ENCODE measurements at places on chromosomes 12 and 14. TPM values are rescaled to one million over a fixed set of nuclear protein-coding genes. Genes with fewer than 3 reads are reported as not detected.

ALX1 gene
- total RNA-seq, result not detected

GSG1 gene
- total RNA-seq, result not detected

RAD9B gene
- 1.1 TPM for total RNA-seq

ANHX gene
- not detected for total RNA-seq

ZDHHC22 gene
- not detected for total RNA-seq

CCDC198 gene
- total RNA-seq, result not detected

ESR2 gene
- total RNA-seq, result 0.13 TPM

ALKBH1 gene
- total RNA-seq, result 10.2 TPM

RFX4 gene
- not detected for total RNA-seq

BICD1 gene
- total RNA-seq, result 16.7 TPM

ERP27 gene
- 20.3 TPM for total RNA-seq

WSCD2 gene
- not detected for total RNA-seq

C12orf60 gene
- 1.5 TPM for total RNA-seq

TMEM233 gene
- total RNA-seq, result not detected

ADCY4 gene
- total RNA-seq, result 6.1 TPM

GALNT16 gene
- total RNA-seq, result not detected

IL22 gene
- total RNA-seq, result not detected

RNASE7 gene
- not detected for total RNA-seq

HCAR3 gene
- total RNA-seq, result not detected

SLC10A1 gene
- not detected for total RNA-seq

MBD6 gene
- total RNA-seq, result 108 TPM

PKP2 gene
- total RNA-seq, result 0.16 TPM

SMIM41 gene
- 0.27 TPM for total RNA-seq

LRTM2 gene
- total RNA-seq, result not detected

REP15 gene
- 0.85 TPM for total RNA-seq

IRAK3 gene
- 28.8 TPM for total RNA-seq

ABHD12B gene
- total RNA-seq, result 0.37 TPM

ARHGAP9 gene
- 329 TPM for total RNA-seq

RTN1 gene
- total RNA-seq, result 0.24 TPM

CCDC196 gene
- not detected for total RNA-seq

ANKRD33 gene
- not detected for total RNA-seq

SARNP gene
- total RNA-seq, result 43.5 TPM

KERA gene
- not detected for total RNA-seq

NKX2-1 gene
- not detected for total RNA-seq

SPIC gene
- not detected for total RNA-seq

AMN gene
- 10.7 TPM for total RNA-seq

TSPAN19 gene
- not detected for total RNA-seq

SPSB2 gene
- total RNA-seq, result 11.2 TPM

MLEC gene
- 27.6 TPM for total RNA-seq

METTL3 gene
- 103 TPM for total RNA-seq

KRT6A gene
- total RNA-seq, result not detected

PLBD1 gene
- 8.2 TPM for total RNA-seq

P2RX2 gene
- total RNA-seq, result not detected

ST8SIA1 gene
- 0.48 TPM for total RNA-seq

KCNH3 gene
- 0.99 TPM for total RNA-seq

RDH5 gene
- total RNA-seq, result 14.9 TPM

OR4E2 gene
- total RNA-seq, result not detected

SERPINA10 gene
- total RNA-seq, result not detected

SPTB gene
- total RNA-seq, result 0.12 TPM

FAM90A1 gene
- total RNA-seq, result not detected

MANSC4 gene
- total RNA-seq, result not detected

FZD10 gene
- not detected for total RNA-seq

FOXN4 gene
- total RNA-seq, result not detected

PRKCH gene
- 359 TPM for total RNA-seq

VPS33A gene
- 19.9 TPM for total RNA-seq

ENDOU gene
- not detected for total RNA-seq

NGB gene
- not detected for total RNA-seq

OTX2 gene
- total RNA-seq, result not detected

VTI1B gene
- total RNA-seq, result 65.9 TPM

MIPOL1 gene
- 0.27 TPM for total RNA-seq
